ENCODE measurements at places on chromosomes 2 and 18.

GRCh38 chr2:237150831-237151375, 65.2 kb downstream of the COPS8 start:
- ATAC-seq, result no peak

DNA sequence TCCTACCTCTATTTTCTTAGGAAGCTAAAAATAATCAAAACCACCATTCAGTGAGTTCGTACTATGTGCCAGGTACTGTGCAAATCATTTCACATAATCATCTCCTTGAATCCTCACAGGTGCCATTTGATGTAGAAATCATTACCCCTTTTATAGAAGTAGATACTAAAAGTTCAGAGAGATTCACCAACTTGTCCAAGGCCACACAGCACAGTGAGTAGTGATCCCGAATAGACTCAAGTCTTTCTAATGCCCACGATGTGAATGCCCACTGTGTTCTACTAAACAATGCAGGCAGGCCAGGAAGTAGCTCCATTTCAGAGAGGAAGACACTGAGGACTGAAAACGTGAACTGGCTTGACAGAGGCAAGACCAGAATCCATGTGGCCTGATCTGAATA, 68.8 kb downstream of the ANTXR1 start:
- no peak for ATAC-seq

- ATAC-seq, result peak; percentile 26
These were observed 1.5 kb downstream of the VAMP5 start for GRCh38 chr2:85585781-85586105.

GRCh38 chr18:36623091-36623490, 205.7 kb downstream of the TPGS2 start:
- ATAC-seq, result no peak

GRCh38 chr2:155815851-155816250, 516.7 kb downstream of the NR4A2 start:
- ATAC-seq, result peak; percentile 69

DNA sequence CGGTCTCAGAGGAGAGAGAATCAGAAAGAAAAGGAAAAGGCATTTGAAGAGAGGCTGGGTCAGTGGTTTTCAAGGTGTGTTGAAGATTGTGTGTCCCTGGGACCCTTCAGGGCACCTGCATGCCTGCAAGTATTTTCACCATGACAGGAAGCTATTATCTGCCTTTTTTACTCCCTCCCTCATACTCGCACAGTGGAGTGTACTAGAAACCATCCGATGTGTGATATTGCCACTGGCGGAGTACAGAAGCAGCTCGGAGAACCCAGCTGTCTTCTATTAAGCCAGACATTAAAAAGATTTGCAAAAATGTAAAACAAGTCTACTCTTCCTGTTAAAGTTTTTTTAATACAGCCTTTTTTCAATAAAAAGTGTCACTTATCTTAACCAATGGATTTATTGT, 33.7 kb upstream of the RFX8 start:
- ATAC-seq, result no peak
